ENCODE measurements at places on chromosomes 1 and 21.

GRCh38 chr1:236173174-236173767 lies 30.9 kb downstream of the GPR137B start:
- DNase-seq = no peak

DNA sequence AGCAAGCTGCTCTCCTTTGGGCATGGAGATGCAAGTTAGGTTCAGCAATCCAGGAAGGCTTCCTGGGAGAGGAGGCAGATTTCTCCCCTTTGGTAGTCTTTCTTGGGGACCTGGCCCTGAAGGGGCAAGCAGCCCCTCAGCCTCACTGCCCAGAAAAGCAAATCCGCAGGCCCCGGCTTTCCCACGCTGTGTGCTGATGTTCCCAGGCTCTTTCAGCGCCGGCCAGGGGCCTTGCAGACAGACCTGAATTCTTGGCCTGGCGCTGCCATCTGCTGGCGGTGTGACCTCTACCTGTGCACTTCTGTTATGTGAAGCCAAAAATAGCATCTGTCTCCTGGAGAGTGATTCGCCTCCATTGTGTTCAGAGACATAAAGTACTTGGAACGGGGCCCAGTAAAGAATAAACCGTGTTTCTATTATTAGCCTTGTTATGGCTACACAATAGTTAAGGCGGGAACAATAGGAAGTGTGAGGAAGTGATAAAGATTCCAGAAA lies 64.8 kb downstream of the ALPL start:
- DNase-seq = peak; percentile 46

- DNase-seq = peak; percentile 66
These were observed 15.5 kb upstream of the CITED4 start for GRCh38 chr1:40877698-40878097.

DNA sequence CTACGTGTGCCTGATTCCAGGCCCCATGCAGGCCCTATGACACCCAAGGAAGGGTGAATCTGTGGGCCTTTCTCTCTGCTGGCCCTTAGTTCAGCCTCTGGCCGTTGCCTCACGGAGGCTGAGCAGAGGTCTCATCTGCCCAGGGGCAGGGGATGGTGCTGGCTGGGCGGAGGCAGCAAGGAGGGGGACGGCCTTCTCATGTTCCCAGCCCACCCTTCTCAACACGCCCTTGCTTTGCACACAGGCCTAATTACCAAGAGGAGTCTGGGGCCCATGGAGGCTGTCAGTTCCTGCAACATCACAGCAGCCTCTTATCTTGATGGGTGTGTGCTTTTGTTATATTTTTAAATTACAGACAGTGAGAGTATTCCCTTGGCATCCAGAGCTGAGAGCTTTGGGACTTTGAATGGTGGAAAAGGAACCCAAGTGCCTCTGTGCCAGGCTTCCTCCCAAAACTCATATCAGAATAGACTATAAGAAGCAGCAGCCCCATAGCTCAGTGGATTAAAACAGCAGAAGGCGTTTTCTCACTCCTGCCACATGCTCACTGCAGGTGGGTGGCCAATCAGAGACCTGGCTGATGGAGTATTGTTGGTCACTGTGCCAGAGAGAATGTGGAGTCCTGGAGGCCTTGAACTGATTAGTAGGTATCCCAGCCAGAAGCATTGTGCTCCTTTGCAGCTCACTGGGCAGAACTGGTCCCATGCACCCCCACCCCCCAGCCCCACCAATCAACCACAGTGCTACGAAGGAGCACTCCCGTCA lies 164.9 kb downstream of the CAMTA1 start:
- DNase-seq = no peak

DNA sequence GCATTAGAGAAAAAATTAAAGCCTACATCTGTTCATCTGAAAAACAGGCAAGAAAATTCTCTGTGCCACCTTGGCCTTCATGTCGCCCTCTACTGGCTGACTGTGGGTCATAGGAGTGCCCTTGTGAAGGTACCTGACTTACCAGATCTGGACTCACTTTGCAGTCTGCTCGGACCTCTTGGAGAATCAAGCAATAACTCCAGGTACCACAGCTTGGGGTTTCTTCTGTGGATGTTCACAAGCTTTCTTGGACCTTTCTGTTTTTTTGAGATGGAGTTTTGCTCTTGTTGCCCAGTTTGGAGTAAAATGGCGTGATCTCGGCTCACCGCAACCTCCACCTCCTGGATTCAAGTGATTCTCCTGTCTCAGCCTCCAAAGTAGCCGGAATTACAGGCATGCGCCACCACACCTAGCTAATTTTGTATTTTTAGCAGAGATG lies 2.4 kb upstream of the PRAMEF18 start:
- DNase-seq = no peak

DNA sequence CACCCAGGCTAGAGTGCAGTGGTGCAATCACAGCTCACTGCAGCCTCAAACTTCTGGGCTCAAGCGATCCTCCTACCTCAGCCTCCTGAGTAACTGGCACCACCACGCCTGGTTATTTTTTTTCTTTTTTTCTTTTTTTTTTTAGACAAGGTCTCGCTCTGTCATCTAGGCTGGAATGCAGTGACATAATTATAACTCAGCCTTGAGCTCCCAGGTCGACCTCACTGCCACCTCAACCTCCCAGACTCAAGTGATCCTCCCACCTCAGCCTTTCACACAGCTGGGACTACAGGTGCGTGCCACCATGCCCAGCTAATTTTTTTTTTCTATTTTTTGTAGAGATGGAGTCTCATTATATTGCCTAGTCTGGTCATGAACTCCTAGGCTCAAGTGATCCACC lies 66.9 kb upstream of the ECE1 start:
- no peak for DNase-seq

GRCh38 chr1:234713859-234714258 lies 103.9 kb upstream of the IRF2BP2 start:
- DNase-seq = no peak

DNA sequence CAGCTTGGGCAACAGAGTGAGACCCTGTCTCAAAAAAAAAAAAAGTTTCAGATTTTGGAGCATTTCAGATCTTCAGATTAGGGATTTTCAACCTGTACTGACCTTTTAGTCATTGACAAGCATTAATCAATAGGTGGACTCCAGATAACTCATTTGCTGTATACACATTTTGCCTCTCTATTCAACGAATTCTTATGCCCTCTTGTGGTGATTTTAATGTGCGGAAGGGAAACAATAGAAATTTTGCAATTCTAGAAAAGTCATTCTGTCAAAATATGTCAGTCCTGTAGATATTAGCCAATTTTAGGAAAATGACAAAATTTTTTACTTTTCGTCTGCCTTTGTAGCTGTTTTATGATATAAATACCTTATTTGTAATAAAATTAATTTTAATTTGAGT lies 11.6 kb upstream of the OR2G2 start:
- DNase-seq = no peak

- no peak for DNase-seq
These were observed 91.3 kb downstream of the RPE65 start for GRCh38 chr1:68358439-68358838.

GRCh38 chr1:36327421-36328087 lies 4.1 kb upstream of the EVA1B start:
- DNase-seq = no peak

DNA sequence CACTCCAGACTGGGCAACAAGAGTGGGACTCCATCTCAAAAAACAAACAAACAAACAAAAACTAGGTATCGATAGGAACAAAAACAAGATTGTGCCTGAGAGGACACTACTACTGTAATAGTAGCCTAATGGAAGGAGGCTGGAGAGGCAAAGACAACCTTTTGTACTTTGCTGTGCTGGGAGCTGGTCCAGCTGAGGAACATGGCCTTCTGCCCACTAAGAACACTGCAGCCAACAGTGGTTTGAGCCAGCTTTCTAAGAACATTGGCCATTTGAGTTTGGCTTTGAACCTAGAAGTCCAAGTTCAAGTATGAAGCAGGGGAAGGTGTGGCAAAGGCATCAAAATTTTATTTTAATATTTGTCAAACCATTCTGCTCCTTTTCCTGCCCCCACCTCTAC lies 22.7 kb upstream of the RGS8 start:
- no peak for DNase-seq

DNA sequence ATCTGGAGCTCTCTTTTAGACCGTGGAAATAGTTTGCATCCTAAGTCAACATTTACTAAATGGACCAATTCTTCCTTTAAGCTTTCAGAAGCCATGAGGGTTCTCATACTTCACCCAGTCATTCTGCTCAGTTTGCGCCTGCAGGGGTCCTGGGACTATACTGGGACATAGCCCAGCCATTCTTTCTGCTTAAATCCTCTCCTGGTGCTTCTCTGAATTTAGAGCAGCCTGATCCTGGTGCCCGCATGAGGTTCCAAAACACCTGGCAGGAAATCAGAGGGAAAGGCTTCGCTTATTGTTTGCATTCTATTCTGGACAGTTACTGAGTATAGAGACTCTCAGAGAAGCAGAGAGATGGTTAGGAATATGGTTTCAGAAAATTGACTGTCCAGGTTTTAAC lies 27.0 kb downstream of the TNN start:
- no peak for DNase-seq

- DNase-seq = no peak
These were observed 36.3 kb downstream of the PDPN start for GRCh38 chr1:13619909-13620308.

GRCh38 chr21:26408511-26408910 lies 164.6 kb downstream of the CYYR1 start:
- DNase-seq = no peak

DNA sequence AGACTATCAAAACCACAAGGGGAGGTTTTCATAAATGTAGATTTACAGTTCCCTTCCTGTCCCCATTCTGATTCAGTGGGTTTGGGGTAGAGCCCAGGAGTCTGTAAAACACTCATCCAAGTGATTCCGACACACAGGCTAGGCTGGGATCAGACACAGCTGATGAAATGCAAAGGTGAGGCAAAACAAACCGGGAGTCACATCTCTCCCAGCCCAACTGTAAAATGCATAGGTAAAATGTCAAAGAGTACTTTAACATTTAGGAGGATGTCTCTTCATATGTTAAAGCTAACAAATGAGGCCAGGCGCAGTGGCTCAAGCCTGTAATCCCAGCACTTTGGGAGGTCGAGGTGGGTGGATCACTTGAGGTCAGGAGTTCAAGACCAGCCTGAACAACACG lies 45.0 kb downstream of the ZNF281 start:
- DNase-seq = no peak

- no peak for DNase-seq
These were observed 1639.3 kb downstream of the KCNT2 start for GRCh38 chr1:194968916-194969315.

DNA sequence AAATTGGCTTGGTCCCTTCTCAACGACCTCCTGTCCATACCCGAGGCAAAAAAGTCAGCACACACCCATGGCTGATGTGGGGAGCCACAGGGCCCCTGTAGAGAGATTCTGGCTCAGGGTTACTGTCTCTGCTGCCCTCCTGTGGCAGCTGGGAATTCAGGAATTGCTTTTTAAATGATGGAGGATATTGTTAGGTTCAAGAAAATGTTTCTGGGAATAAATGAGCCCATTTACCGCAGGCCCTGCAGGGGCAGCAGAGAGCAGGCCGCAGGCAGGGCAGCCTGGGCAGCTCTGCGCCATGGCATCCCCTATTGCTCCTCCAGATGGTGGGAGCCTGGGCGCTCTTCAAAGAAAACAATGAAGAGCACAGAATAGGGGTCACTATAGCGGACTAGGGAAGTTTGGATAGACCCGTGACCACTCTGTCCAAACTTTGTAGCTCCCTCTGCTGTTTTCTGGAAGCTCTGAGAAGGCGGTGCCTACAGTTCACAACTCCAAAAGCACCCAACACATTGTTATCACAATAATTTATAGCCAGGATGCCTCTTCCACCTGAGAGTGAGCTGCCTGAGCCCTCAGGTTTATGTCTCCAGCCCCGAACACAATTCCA lies 201.1 kb downstream of the BACH1 start:
- peak; percentile 27 for DNase-seq

GRCh38 chr1:77348549-77348948 lies 66.7 kb downstream of the AK5 start:
- DNase-seq = no peak

GRCh38 chr1:233487408-233487807 lies 126.5 kb upstream of the KCNK1 start:
- DNase-seq = no peak

DNA sequence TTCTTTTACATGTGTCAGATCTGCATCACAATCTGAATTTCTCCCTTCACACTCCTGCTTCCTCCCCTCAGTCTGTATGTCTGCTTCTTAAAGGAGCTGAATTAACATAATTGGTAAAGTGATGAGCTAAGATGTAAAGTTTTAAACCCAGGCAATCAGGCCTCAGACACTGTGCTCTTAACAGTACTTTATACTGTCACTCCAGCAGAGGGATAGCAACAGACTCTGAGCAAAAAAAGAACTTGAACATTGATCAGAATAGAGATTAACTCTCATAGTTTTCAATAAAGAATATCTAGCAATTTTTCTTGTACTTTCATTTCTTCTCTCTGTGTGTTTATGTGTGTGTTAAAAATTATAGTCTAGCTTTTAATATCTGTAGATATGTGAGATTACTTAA lies 110.3 kb downstream of the DUSP10 start:
- DNase-seq = no peak

- no peak for DNase-seq
These were observed 512.7 kb upstream of the ZRANB2 start for GRCh38 chr1:71593523-71593922.

DNA sequence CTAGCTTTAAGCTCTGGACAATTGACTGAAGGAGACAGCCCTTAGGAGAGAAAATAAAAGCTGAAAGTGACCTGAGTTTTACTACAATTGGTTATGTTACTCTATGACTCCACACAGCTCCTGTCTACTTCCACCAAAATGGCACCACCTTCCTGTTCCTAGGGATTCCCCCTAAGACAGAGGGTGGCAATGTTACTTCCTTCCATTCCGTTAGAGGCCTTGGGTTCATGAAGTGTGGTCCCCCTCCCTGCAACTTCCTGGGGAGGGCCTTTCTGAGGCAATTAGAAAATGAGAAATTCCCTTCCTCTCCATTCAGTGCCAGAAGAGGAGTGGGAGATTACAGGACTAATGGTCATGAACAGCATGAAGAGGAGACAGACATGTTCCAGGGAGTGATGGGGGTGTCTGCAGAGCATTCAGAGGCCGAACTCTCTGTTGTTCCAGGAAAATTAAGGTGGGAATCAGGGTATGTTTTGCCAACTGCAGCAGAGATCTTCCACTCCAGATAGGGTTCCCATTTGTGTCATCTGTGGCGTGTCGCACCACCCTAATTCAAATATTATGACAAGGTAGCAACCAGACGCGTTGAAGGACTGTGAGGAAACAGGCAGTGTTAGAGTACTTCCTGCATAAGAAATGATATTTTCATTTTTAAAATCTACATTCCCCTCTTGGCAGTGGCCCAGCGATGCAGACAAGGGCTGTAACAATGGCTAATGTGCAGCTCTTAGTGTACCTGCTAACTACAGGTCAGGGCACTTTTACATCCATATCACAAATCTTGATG lies 53.1 kb upstream of the TRIM67 start:
- no peak for DNase-seq

DNA sequence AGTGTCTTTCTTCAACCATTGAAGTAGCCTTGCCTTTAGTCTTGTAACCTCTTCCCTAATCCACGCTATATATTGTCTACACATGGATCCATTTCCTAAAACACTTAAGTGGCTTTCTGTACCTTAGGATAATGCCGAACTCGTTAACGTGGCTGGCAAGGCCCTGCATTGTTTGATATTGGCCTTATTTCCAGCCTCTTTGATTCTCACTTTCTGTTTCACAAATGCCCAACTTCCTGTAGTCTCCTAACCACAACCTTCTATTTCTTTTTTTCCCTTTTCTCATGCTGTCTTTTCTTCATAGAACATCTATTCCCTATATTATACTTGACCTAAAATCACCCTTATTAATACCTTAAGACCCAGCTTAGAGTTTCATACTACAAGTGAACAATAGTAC lies 536.0 kb downstream of the LMO4 start:
- no peak for DNase-seq

GRCh38 chr1:91631718-91632330 lies 131.2 kb downstream of the CDC7 start:
- no peak for DNase-seq
